ENCODE measurements at places on chromosomes 7 and 10.

- no peak for DNase-seq
Measured at GRCh38 chr10:89283936-89284475, 17.8 kb upstream of the IFIT2 start.

DNA sequence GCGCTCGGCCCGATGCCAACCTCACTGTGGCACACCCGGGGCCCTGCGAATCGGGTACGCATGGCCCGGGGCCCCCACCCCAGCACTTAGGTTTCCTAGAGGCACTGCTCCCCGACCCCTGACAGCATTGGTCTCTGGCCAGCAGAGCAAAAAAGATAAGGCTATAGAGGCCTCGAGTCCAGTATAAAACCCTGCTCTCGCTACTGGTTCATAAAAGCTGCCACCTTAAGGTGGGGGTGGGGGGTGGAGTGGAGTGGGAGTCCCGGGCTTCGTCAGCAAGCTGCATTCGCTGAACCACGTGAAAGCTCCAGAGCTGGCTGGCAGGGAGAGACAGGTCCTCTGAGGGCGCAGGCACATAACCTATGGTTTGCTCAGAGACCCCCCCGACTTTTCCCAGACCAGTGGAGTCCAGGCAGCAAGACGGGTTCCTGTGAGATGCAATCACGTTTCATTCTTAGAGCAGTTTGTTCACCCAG, 1.3 kb downstream of the KAZALD1 start:
- DNase-seq: no peak

- DNase-seq: no peak
Measured at GRCh38 chr10:132283604-132284382, 24.0 kb downstream of the STK32C start.

- DNase-seq: no peak
Measured at GRCh38 chr7:55589905-55590304, 17.6 kb upstream of the VOPP1 start.

GRCh38 chr10:35789996-35790395, 147.9 kb upstream of the FZD8 start:
- DNase-seq: no peak

DNA sequence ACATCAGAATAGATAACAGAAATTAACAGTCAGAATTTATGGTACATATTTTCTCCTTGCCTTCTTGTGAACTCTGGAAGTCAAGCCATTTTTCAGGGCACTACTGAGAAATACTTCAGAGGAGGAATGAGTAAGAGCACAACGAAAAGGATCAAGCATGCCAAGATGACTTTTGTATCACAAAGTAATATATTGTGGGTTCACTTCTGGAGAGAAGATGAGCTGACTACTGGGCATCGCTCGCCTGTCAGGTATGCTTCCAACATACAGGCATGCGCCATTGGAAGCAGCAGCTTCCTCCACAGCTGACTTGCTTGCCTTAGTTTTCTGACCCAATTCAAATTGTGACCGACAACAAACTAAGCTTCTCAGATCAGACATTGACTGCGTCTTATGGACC, 137.3 kb downstream of the VTI1A start:
- no peak for DNase-seq

GRCh38 chr10:50788951-50789945, 49.5 kb downstream of the ASAH2B start:
- DNase-seq: no peak

GRCh38 chr7:99173787-99174186, 29.9 kb upstream of the SMURF1 start:
- DNase-seq: no peak

- DNase-seq: no peak
Measured at GRCh38 chr10:131173484-131174210, 137.9 kb downstream of the TCERG1L start.

GRCh38 chr10:118115701-118116100, 69.0 kb upstream of the RAB11FIP2 start:
- DNase-seq: no peak

DNA sequence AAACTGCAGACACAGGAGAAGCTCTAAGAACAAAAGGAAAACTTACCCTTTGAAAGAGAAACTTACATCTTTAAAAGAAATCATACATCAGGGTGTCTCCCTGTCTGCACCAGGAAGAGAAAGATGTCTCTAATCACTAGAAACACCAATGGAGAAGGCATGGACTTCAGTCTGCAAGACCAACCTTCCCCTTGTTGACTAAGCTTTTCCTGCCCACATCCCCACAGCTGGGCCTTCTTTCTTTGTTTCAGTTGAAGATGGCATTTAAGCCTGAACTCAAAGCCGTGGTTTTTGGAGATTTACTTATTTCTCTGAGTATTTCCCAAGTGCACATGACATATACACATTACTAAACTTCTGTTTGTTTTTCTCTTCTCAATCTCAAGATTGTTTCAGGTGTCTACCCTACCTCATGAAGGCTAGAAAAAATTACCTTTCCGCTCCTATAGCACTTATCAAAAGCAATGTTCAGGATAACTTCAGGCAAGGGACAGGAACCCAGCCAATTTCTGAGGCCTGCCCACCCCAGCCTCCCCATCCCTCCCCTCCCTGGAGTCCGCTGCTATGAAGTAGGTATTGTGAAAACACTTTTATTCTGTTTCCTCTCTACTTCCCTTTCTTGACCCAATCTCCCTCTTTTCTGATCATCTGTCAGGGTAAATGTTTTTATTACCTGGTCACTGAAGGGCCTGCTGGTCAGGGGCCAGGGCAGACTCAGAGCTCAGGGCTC, 2.8 kb upstream of the SLC29A3 start:
- peak; percentile 36 for DNase-seq

- no peak for DNase-seq
Measured at GRCh38 chr10:112991888-112992491, 41.9 kb downstream of the TCF7L2 start.

DNA sequence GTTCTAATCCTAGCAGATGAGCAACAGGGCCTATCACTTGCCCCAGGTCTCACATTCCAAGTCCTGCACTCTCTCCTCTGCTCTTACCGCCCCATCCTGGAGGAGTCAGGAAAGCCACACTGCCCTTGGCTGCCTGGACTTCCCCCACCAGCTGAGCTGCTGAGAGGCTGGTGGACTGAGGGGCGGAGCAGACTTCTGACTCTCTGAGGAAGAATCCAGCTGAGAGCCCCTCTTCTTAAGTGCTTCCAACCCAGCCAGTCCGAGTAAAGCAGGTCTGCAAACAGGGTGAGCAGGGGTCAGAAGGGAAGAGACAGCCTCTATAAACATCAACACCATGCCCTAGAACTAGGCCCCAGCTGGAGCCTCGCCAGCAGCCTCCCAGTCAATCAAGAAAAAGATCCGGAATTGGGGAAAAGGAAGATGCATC, 92.4 kb upstream of the TMEM72 start:
- DNase-seq: no peak

GRCh38 chr10:132240156-132240555, 53.4 kb downstream of the DPYSL4 start:
- DNase-seq: no peak

DNA sequence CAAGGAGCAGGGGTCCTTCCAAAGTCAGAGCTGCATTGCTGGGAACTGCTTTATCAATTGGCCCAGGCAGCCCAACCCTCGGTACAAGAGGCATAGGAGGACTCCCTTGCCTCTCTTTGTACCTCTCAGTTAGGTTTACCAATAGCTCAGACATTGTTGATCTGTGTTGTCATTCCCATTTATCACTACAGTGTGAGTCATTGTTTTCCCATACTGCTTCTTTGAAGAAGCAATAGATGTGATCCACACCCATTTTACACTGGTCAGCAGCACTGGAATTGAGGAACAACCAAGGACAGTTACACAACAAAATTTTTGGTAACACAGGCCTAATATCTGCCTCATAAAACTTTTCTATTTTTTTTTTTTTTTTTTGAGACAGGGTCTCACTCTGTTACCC, 307.2 kb downstream of the SNX13 start:
- no peak for DNase-seq
